ENCODE measurements at places on chromosomes 6 and 20. TPM values are rescaled to one million over a fixed set of nuclear protein-coding genes. Genes with fewer than 3 reads are reported as not detected.

CCDC170 gene
- total RNA-seq: not detected

KCNB1 gene
- total RNA-seq: 0.50 TPM

UBD gene
- total RNA-seq: not detected

SMOC2 gene
- total RNA-seq: 6.5 TPM

GGTLC1 gene
- total RNA-seq: not detected

TRIM10 gene
- total RNA-seq: not detected

DDX43 gene
- total RNA-seq: 0.35 TPM

COL11A2 gene
- total RNA-seq: 1.3 TPM

POU5F1 gene
- 3,419 TPM for total RNA-seq

LY6G5C gene
- not detected for total RNA-seq

PNPLA1 gene
- total RNA-seq: not detected

MAPK14 gene
- total RNA-seq: 33.8 TPM

BMP2 gene
- 1.0 TPM for total RNA-seq

ZHX3 gene
- 5.3 TPM for total RNA-seq

CGA gene
- total RNA-seq: not detected

PRDM1 gene
- total RNA-seq: 0.62 TPM

CDK19 gene
- 10.1 TPM for total RNA-seq

UST gene
- 33.0 TPM for total RNA-seq

BHLHE23 gene
- total RNA-seq: 5.0 TPM

DEFB124 gene
- 0.52 TPM for total RNA-seq

PRL gene
- total RNA-seq: not detected

SRSF12 gene
- 2.6 TPM for total RNA-seq

E2F3 gene
- 37.2 TPM for total RNA-seq

CALHM5 gene
- 0.10 TPM for total RNA-seq

ZSCAN23 gene
- total RNA-seq: 3.1 TPM

GNAS-AS1 gene
- 15.0 TPM for total RNA-seq

ULBP3 gene
- total RNA-seq: 4.2 TPM

Measured in GM23338 (cell line).